ENCODE measurements at places on chromosomes 1 and 21.
A peak's percentile ranks its signal among the peaks of the same experiment; 100 is the strongest.

GRCh38 chr1:202276081-202276715 is 65.5 kb downstream of the UBE2T start:
- no peak for DNase-seq

DNA sequence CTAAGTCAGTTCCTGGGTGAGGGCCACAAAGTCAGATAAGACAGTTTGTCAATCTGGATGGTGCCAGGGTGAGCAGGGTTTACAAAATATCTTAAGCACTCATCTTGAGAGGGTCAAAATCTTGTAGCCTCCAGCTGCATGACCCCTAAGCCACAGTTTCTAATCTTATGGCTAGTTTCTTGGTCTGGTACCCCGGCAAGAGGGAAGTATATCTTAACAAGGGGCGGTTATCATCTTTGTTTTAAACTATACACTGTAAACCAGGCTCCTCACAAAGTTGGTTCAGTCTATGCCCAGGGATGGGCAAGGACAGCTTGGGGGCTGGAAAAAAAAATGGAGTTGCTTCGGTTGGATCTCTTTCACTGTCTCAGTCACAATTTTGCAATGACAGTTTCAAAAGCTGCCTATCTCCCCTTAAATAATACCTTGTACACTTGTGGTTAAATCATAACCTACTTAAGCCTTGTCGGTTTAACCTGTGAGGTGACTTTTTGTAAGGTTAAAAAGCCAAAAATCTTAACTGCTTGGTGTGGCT is 7.8 kb upstream of the CD46 start:
- DNase-seq, result no peak

DNA sequence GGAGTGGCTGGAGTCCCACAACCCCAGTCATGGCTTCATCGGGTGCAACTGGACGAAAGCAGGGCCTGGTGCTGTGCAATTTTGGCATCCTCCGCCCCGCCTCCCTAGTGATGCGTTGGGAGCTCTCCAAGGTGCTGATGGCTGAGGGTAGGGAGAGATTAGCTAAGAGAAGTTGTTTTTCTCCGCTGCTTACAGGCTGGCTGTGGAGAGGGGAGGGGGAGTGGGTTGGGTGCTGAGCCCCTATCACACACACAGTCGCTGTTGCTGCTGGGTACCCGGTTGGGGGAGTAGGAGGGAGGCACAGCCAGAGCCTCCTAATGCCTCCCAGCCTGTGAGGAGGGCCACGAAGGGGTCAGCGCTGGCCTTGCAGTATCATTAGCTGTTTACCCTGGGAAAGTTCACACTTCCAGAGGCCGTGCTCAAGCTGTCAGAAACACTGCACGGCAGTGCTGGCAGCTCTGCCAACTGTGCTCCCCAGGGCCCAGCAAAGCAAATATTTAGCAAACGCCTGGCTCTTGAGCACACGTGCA is 110.0 kb downstream of the GRIK3 start:
- DNase-seq, result peak; percentile 72

- peak; percentile 70 for DNase-seq
Measured at GRCh38 chr1:46575300-46575699, 23.9 kb upstream of the KNCN start.

- DNase-seq, result no peak
Measured at GRCh38 chr1:31501505-31501904, 74.8 kb upstream of the TINAGL1 start.

DNA sequence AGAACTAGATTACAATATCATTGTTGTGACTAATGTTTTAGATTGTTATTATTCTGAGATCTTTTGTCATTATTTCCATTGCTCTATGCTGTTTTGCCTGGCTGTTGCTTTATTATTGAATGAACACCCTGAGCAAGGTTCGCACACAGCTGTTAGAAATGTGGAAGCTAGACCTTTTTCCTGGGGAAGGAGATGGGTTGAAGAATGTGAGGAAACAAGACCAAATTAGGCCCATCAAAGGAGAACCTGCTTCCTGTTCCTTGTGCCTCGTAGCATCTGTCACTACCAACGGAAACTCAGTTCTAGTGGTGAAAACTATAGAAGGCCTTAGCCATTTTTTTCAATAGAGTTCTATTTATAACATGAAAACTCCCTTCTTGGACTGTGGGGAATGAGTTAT is 68.7 kb downstream of the RGL1 start:
- DNase-seq, result peak; percentile 23

- DNase-seq, result no peak
Measured at GRCh38 chr1:109785446-109786111, 21.9 kb upstream of the EPS8L3 start.

- peak; percentile 75 for DNase-seq
Measured at GRCh38 chr1:154760469-154760933, 109.6 kb downstream of the KCNN3 start.

DNA sequence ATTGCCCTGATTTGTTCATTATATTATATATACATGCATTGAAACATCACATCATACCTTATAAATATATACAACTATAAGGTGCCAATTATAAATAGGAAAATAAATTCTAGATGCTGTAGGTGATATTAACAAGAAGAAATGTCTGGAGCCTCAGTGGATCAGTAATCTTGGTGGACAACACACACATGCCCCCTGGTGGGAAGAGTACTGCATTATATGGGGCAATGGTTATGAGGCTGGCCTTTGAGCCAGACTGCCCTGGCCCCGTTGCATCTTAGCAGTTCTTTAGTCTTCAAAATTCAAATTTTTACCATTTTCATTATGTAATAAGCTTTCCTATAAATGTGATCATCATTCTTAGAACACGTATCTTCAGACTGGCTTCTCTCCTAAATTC is 335.0 kb upstream of the GREM2 start:
- peak; percentile 89 for DNase-seq

DNA sequence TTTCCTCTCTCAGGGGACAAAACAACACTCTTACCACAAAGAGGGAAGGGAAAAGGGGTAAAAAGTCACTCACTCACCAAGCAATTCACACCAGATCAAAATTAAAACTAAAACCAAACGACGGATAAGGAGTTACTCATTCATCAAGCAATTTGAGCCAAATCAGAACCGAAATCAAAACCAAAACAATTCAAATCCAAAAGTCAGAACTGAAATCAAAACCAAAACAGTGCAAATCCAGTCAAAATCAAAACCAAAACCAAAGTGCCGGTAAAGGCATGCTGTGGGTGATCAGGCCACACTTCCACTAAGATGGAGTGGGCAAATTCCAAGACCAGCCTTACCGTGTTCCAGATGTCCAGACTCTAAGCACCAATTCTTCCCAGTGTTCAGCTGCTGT is 717.9 kb downstream of the AMY1C start:
- DNase-seq, result no peak

DNA sequence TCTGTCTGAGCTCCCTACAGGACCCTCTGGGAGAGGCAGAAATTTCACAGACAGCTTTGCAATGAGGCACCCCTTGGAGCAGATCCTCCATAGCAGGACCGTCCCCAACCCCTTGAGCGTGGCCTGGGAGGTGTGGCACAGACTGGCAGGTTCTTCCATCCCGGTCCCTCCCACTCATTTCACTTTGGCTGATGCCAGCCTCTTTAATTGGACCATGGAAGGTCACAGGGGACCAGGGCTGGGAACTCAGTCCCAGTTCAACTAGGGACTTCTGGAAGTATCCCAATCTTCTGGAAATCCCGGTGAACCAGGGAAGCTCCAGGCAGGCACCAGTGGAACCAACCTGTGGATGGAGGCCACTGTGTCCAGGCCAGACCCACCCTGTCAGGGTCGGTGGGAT is 83.7 kb downstream of the SPSB1 start:
- DNase-seq, result no peak

- no peak for DNase-seq
Measured at GRCh38 chr1:25001125-25001915, 71.2 kb upstream of the RUNX3 start.

GRCh38 chr1:207883660-207884250 is 27.2 kb downstream of the CD34 start:
- peak; percentile 16 for DNase-seq

GRCh38 chr1:202007304-202007703 is 3.1 kb upstream of the ELF3 start:
- no peak for DNase-seq

DNA sequence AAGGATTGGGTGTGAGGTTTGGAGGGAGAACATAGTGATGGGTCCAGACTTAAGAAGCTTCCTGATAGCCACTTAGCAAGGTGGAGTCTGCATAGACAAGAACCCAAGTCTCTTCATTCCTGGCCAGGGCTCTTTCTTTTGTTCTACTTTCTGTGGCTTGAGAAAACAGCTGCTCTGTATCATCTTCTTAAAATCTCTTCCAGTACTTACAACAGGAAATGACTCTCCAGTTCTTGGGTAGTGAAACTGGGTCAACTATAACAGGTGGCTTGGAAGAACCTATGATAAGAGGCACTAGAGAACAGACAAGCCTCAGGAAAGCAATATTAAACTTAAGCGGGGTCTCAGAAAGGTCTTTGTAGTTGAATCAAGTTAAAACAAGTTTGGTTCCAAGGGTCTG is 148.1 kb upstream of the USP24 start:
- no peak for DNase-seq

- no peak for DNase-seq
Measured at GRCh38 chr21:43206231-43207042, 37.6 kb downstream of the CRYAA start.

DNA sequence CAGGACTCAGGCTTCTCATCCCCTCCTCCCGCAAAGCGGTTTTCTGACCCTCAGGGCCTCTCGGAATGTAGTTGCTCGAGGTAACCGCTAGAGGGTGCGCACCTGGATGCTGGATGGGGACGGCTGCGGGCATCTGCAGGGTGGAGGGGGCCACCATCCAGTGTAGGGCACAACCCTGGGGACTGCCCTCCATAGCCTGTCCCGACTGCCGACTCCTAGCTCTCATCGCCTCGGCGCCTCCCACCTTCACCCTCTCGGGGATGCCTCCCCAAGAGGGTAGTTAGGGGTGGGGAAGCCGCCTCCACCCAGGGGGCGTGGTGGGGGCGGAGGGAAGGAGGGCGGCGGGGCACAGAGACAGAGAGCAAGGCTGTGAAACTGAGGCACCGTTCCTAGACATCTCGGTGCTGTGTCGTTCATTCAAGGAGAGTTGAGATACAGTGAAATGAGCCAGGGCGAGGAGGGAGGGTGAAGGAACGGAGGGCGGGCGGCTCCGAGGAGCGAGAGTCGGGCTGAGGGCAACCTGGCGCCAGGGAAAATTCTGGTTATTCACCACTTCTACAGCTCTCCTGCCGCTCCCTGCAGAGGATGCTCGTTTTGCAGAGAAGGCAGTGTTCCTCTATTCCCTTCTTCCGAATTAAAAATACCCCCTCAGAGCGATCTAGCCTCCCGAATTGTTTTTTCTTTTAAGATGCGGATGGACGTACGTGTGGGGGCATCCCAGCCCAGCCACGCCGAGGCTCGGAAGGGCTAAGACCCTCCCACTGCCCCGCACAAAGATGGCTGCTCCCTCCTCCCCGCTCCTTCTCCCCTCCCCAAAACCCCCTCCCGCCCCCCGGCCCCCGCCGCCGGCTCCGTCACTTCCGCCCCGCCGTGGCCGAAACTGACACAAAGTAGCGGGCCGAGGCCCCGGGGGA is at the start of gene ATP8B2:
Gene ATP8B2, plus strand, starts transcription at position 857 of the 914 bp plus-strand sequence. CDS start 2,617 bp downstream, outside the sequence.
- peak; percentile 94 for DNase-seq
